A172 (cell line): ENCODE measurements at places on chromosomes 6 and 20.

- DNase-seq = no peak
These were observed 84.2 kb upstream of the CNKSR3 start for GRCh38 chr6:154594496-154595198.

GRCh38 chr6:35811699-35811995, 6.5 kb downstream of the LHFPL5 start:
- DNase-seq = no peak

GRCh38 chr6:38184585-38185080, 365.1 kb downstream of the ZFAND3 start:
- no peak for DNase-seq

GRCh38 chr6:159118924-159119323, 50.3 kb upstream of the FNDC1 start:
- DNase-seq = no peak

GRCh38 chr20:59047938-59048680, 5.5 kb upstream of the PRELID3B start:
- peak; percentile 15 for DNase-seq

DNA sequence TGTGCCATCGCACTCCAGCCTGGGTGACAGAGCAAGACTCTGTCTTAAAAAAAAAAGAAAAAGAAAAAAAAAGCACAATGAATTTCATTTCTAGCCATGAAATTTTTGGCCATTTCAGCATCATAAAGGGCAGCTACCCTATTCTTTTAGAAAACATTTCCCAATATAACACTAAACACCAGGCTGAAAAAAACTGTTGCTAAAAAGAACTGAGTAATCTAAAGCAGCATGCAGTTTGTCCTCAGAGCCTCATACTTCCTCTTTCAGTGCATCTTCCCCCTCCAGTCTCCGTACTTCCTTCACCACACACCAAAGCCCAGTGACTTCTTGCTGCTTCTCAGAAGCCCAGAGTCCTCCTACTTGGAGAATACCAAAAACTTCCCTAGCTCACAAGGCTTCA, 5.6 kb upstream of the IFNGR1 start:
- DNase-seq = no peak

DNA sequence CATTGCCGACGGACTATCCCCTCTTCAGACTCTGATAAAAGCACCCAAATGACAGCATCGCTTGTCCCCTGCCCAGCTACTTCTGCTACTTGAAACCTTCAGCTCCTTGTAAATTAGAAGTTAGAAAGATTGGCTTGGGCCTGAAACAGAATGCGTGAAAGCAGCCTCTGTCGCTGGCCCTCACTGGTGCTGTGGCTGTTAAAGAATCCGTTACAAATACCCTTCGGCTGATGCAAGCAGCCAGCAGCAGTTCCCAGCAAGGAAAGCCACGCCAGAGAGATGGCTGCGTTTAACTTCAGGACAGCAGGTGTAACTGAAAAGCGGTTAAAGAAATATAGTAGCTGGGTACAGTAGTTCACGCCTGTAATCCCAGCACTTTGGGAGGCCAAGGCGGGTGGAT, 2.4 kb upstream of the PRR18 start:
- no peak for DNase-seq

DNA sequence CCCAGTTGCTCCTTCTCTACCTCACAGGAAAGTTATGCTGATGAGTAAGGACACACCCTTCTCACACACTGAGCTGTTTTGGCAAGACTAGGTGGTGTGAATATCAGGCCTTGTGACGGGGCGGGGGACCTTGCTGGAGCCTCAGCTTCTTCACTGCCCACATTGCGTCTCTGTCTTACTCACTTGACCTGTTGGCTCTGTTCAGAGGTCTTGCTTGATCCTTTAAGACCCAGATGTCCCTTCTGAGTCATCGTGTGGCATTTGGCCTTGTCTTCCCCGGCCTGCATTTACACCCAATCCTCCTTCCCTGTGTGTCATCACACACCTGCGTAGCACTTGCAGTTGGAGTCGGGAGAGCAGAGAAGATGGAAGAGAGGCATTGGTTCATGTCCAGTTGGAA, 8.3 kb upstream of the PRND start:
- DNase-seq = peak; percentile 95

DNA sequence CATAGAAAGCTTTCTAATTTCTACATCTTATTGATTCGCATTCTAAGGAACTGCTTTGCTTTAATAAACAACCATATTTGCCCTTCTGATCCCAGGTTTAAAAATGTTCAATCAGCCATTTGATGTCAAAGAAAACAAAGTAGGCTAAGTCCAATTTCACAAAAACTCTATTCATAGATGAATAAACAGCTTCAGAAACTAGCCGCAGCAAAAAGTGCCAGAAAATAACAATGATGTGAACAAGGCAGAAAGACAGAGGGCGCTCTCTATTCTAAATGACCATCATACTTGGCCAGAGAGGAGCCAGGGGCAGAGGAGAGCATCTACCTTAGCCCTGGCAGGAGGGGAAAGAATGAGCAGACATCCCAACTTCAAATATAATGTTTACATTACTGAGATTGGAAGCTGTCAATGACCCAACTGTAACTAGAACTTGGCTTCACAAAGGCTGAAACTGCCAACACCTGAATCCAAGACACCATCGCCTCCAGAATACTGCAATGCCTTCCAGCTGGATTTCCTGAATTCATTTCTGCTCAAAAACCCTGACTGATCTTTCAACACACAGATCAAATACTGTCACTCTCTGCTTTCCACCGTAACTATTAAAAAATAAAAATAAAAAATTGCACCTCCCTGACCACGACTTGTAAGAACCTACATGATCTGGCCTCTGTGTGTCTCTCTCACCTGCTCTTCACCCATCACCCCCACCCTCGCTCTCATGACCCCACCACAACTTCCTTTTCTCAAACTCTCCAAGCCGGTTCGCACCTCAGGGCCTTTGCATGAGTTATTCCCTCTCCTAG, 9.5 kb downstream of the CNKSR3 start:
- no peak for DNase-seq
